Activated naive CD8-positive, alpha-beta T cell treated with anti-CD3 and anti-CD28 coated beads, Interleukin-2, amount 50 U/mL, for 24 hours (primary cell): ENCODE measurements at places on chromosomes 12 and 14.
A peak's percentile ranks its signal among the peaks of the same experiment; 100 is the strongest.

DNA sequence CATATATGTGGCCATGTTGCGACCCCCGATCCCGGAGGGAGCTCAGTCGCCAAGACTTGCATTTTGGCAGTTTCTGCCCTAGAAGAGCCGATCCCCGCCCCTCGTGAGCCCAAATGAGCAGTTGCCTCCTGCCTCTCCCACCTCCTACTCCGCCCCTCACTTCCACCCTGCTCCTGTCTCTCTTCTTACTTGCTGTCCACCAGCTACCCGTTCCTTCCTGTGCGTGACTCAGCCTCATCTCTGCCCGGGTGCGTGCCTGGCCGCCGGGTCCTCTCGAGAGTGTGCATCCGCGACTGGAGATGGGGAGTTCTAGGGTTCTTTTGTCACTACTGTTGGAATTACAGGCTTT lies 585 bp downstream of the GPATCH2L start:
- DNase-seq: peak; percentile 71

GRCh38 chr12:115857160-115857920 lies 420.2 kb downstream of the MED13L start:
- no peak for DNase-seq

DNA sequence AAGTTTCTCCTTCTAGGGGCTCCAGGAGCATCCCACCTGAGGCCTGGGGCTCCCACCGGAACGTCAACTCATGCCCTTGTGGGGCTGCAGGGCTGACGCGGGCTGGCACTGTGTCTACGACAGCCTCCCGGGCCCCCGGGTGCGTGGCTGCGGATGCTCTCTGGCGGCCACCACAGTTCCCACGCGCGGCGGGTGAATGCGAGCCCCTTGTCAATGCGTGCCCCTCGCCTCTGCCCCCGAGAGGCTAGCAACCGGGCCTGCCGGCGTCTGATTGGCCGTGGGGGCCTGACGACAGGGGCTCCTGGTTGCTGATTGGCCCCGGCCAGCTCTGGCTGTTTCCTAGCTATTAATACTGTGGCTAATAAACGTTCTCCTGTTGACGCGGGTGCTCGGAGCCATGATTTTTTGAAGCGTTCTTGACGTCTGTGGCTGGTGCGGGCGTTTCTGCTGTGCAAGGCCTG lies 1.8 kb upstream of the MEG3 start:
- no peak for DNase-seq

GRCh38 chr14:101360054-101360911 lies 201.0 kb upstream of the DIO3 start:
- no peak for DNase-seq

DNA sequence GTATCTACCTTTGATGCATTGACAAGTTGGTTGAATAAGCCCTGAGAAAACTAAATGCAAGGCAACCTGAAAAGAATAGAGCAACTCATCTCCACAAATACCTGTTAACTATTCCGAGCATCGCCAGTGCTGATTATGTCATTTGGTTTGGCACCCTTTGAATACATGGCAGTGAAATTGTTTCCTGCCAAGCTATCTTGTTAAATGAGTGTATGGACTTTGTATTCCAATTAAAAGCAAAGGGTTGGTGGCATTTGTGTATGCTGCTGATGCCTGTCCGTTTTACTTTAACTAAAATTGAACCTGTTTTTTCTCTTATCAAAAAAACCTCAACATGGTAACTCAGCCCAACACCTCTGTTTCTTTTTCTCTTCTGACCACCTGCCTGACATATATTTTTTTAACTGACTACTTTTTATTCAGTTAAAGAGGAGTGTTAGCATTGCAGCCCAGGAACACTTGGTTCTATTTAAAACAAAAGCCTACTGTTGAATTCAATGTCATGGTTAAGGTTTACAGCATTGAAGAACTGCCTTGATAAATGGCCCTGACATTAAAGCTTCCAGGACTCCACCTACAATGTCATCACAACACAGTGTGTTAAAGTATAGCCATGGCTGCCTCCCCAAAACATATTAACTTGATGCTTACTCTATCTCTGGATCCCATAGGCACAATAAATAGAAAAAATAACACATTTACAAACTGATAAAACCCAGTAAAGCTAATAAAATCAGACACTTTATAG lies 838.3 kb upstream of the NOVA1 start:
- no peak for DNase-seq

DNA sequence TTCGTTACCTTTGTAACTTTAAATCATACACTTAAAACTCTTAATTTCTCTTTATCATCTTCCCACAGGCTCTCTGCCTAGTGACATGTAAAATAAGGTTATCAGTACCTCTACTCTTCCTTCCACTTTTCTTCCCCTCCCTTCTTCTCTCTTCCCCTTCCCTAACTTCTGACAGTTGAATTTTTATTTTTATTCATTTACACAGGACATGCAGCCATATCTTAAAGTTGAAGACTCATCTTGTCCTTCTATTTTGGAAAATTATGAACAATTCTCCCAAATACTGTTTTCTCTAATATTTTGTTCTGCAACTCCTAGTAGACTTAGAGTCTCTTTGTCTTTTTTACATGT lies 263.9 kb downstream of the FBXL14 start:
- no peak for DNase-seq

- no peak for DNase-seq
Observed at GRCh38 chr14:101548710-101549109, 12.6 kb upstream of the DIO3 start.

DNA sequence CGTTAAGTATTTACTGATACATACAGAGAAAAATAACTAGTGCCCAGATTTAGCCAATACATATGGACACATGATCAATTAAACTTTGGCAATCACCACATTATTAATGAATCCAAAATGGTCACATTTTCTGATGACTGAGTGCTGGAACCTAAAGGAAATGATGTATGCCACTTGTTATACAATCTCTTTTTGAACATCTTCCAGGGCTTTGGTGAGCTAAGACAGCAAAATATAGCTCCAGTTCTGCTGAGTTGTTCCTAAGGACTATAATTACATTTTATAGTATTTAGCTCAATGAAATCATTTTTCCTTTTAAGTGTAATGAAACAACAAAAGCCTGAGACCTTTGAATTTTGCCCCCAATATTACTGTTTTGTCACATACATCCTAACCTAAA lies 329.1 kb upstream of the ATP2B1 start:
- no peak for DNase-seq

DNA sequence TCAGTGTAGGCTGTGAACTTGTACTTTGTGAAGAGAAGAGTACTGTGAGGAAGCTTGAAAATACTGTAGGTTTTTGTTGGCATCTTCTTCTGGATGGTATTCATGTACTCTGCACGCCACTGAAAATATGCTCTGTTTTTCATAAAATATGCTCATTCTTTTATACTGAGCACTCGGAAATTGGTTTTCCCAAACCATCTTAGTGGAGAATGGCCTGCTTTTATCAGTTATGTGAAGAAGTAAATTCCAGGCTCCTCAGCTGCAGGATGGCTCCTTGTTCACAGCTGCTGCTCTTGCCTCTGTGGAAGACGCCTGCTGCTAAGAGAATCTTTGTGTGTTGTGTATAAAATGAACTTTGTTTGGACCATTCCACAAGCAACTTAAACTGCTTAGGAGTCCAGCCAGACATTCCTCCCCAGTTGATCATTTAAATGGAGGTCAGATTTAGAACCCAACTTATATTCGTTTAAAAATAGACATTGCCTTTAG lies 443.5 kb upstream of the RGS6 start:
- no peak for DNase-seq

GRCh38 chr12:86597431-86597830 lies 341.2 kb upstream of the MGAT4C start:
- no peak for DNase-seq

- DNase-seq: no peak
Observed at GRCh38 chr14:103014466-103015228, 42.7 kb downstream of the CDC42BPB start.

- DNase-seq: no peak
Observed at GRCh38 chr12:82174383-82174782, 183.8 kb downstream of the CCDC59 start.

GRCh38 chr14:90295870-90296516 lies 35.7 kb downstream of the NRDE2 start:
- no peak for DNase-seq

DNA sequence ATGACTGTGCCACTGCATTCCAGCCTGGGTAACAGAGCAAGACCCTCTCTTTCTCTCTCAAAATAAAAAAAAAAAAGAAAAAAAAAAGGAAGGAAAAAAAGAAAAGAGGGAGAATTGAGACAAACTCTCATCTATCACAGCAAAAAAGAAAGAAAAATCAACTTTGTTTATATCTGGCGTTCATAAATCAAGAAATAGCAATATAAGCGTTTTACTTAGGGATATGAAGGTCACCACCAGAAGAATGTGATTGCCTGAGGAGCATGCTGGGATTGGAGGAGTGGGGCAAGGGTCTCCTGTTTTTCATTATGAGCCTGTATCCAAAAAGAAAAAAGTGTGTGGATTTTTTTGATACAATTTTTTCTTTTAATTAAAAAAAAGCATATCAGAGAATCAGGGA lies 78.4 kb downstream of the HECTD4 start:
- no peak for DNase-seq

GRCh38 chr12:17661250-17661649 lies 428.7 kb downstream of the RERGL start:
- no peak for DNase-seq

- DNase-seq: peak; percentile 25
Observed at GRCh38 chr12:25959071-25959961, 834 bp downstream of the RASSF8 start.

DNA sequence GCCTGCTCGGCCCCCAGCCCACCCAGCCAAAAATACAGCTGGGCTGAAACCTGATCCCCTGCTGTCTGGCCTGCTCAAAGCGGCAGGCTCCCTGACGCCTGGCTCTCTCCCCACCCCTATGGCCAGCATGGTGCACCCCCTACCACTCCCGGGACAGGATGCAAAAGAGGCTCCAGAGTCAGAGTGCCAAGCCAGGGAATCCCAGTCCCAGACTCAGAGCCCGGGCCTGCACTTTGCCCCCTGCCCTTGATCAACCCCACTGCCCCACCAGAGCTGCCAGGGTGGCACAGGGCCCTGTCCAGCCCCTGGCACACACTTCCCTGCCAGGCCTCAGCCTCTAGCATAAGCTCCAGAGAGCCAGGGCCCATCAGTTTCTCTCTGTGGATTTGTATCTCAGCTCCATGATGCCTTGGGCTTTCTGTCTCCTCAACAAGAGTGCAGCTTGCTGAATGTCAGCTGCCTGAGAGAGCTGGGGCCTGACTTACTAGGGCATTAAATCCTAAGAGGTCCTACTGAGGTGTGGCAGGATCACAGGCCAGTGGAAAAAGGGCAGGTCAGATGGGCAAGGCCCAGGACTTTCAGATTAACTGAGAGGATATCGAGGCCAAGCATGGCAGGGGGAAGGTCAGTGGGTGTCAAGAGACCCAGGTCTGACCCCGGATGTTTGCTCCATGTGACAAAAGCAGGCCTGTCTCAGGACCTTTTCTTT lies 13.9 kb downstream of the ACVRL1 start:
- no peak for DNase-seq

DNA sequence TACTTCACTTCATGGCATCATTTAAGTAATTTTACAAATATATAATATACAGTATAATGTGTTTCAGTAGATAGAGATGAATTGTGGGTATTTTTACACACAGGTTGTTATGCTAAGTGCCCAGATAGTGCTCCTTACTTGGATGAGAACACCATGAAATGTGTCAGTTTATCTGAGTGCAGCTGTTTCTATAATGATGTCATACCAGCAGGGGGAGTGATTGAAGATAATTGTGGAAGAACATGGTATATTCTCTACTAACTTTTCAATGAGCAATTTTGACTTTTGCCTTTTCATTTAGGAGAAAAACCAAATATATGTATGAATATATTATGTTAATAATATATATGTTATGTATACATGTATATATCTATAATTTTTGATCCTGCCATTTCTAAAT lies 221.6 kb downstream of the LRRK2 start:
- DNase-seq: no peak

GRCh38 chr12:75716291-75717025 lies 205.0 kb upstream of the KRR1 start:
- no peak for DNase-seq

DNA sequence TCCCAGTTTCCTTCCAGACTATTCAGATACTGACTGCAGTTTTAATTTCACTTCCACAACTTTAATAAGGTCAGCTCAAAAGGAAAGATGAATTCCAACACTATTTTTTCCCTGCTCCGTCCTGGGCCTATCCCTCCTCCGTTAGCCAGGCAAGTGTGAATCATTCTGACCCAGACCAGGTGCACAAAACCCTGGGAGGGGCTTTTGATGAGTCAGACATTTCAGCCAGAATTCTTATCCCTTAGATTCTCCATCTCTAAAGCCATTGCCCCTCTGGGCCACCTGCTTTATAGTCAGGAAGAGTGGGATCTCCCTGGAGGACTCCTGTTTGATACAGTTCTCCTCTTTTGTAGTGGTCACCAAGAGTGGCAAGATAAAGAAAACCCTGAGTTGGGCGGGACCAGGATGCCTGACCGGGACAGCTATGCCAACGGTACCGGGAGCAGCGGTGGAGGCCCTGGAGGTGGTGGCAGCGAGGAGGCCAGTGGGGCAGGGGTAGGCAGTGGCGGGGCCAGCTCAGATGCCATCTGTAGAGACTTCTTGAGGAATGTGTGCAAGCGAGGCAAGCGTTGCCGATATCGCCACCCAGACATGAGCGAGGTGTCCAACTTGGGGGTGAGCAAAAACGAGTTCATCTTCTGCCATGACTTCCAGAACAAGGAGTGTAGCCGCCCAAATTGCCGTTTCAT lies 2.2 kb downstream of the ZC3H10 start:
- DNase-seq: no peak

GRCh38 chr14:63633801-63634200 lies 7.9 kb downstream of the WDR89 start:
- no peak for DNase-seq

DNA sequence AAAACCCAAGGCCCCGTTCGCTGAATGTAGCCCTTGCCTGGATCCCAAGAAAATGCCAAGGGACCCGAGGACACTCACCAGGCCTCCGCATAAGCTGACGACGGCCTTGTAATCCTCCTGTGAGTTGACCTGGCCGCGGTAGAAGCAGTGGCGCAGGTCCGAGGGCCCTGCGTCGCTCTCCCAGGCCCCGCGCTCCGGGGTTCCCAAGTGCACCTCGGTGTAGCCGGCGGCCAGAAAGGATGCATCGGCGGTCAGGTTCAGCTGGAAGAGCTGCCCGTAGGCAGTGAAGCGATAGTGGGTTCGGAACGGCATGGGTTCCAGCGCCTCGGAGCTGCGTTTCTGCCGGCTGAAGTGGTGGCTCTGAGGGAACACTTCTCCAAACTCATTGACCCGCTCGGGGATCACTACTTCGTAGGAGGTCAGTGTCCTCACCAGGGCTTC lies 1.2 kb downstream of the ADAMTS20 start:
- DNase-seq: no peak

DNA sequence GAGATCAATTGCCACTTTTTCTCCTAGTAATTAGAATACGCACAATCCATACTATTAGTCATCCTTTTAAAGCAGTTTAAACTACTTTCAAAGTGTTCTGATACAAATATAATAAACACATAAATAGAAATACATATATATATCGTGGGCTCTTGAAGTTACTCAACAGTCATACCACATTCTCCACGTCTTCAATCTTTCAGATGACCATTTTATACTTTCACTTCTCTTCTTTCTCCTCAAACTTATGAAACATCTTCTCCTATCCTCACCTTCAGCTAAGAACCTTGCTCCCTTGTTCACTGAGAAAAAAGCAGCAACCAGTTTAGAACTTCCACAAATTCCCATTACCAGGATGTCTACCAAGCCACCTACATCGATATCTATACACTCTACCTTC lies 19.2 kb downstream of the CEP290 start:
- no peak for DNase-seq

- peak; percentile 67 for DNase-seq
Observed at GRCh38 chr12:48999371-49000131, at the start of gene DDN. Gene DDN, minus strand, starts transcription at chr12:48999375. Its CDS starts 88 bp downstream, at chr12:48999287.

- DNase-seq: peak; percentile 71
Observed at GRCh38 chr12:105084251-105085250, at the start of gene ALDH1L2. Gene ALDH1L2, minus strand, starts transcription at chr12:105084458. Its CDS starts 22 bp downstream, at chr12:105084436.
